ENCODE measurements at places on chromosomes 11 and 22.

DNA sequence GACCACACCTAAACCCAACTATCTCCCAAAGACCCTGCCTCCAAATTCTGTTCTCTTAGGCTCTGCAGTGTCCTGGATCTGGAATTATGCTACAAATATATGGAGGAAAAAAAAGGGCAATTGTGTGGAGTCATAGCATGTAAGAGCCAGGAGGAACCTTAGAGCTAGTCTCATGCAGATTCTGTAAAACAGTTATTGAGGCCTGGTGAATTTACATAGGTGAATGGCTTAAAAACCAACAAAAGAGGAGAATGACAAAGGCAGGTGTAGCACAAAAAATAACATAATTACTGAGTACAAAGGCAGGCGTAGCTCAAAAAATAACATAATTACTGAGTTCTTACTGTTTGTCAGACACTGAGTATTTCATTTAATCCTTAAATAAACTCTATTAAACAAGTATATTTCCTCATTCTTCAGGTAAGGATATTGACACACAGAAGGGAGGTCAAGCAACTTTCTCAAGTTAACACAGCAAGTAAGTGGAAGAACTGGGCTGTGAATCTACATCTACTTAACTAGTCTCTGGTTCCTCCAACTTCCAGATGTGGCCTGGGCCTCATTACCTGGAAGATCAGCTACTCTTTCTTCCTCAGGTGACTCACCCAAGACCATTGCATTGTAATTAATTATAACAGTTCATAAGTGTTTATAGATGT lies 938.9 kb upstream of the TENM4 start:
- no peak for DNase-seq

- DNase-seq, result no peak
These were observed 356.5 kb downstream of the INSC start for GRCh38 chr11:15471048-15471894.

- no peak for DNase-seq
These were observed 12.8 kb downstream of the DKK3 start for GRCh38 chr11:11995601-11996000.

DNA sequence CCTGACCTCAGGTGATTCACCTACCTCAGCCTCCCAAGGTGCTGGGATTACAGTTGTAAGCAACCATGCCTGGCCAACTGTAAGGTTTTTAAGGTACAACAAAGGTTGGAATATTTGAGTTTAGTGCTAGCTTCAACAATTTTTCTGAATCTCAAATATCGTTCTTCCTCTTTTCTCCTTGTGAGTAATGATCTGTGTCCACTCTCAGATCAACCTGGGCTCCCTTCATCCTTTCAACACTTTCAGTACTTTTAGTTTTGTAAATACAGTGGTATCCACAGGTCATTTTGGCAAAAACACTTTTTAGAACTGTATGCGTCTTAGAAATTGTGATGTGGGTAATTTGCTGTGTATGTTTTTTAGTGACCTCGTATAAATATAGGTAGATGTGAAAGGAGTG lies 7.9 kb downstream of the PACS1 start:
- DNase-seq, result no peak

DNA sequence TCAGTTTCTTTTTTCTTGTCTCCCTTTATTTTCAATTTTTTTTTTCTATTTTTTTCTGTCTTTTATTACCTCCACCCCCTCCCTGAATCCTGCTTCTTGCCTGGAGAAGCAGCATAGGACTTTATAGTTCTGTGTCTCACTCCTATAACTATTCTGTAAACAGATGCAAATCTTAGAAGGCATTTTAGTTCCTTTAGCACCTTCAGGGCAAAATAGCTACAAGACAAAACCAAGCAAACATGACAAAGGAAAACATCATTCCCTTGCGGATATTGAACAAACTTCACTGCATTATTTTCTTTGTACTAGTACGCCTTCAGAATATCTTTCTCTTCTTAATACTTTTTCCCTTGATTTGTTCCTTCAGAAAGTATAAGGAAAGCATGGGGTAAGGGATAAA lies 446.2 kb upstream of the CHORDC1 start:
- DNase-seq, result no peak

DNA sequence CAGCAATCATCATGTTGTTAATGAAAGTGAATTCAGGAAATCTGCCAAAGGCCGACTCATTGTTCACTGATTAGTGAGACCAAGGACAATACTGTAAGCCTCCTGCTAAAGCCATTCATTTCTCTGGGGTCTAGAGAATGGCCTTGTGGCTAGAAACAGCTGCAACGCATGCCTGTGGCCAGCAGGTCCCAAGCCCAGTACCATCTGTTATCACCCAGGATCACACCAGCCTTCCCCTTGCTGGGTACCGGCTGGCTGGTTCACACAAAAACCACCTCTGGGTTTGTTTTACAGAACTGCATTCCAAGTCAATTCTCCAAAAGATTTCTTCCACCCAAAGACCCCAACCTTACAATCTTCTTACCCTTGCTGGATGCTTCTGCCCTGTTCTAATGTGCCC lies 1.1 kb downstream of the PLAAT5 start:
- peak; percentile 88 for DNase-seq

DNA sequence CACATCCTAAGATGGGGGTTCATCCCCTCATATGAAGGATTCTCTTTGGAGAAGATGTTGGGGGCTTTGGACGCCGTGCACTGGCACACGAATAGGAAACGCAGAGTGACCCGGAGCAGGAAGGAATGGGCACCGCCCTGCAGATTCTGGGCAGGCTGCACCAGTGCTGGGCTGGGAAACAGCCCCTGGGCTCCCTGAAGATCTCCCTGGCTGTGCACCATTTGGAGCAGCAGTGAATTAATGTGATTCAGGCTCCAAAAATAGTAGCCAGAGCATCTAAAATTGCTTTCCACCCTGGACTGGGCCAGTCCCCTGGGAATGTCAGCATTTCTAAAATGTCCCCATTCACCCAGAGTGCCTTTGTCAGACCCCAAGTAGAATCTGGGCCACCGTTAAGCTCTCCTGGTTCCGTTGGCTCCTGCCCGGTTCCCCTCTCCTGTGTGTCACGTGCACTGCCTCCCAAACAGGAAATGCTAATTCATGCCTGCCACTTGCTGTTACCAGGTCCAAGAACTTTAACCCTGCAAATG lies 18.6 kb downstream of the IRAG1 start:
- no peak for DNase-seq

DNA sequence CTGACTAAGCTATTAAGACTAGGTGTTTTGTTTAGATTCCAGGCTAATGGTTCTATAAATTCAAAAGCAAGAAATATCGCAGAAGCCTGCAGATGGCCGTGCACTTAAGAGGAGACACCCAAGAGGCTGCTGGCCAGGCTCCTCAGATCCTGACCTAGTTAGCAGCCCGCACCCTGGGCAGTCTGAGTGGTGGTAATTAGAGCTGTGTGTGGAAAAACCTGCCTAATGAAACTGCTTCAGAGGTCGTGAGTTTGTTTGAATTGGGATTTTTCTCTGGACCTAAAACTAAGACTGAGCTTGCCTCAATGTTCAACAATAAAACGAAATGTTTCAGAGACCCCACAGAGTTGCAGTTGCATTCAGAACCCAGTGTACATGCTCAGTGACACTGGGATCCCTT lies 627.7 kb downstream of the OPCML start:
- no peak for DNase-seq

- peak; percentile 68 for DNase-seq
These were observed 179.4 kb downstream of the CADM1 start for GRCh38 chr11:115324581-115325432.

DNA sequence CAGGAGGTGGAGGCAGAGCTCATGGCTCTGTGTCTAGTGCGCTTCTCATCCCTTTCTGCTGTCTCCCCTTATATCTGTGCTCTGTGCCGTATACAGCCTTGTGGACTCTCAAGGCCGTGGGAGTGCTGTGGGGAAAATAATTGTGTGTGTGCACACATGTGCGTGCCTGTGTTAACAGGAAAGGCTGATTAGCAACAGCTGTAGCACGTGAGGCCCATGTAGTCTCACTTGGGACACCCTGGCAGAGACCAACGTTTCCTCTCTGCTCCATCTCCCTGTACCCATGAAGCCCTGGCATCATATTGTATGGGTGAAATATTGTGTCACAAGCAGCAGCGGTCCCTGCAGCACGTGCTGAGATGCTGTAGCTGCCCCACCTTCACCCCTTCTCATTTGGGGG lies 109.3 kb downstream of the LRRC32 start:
- DNase-seq, result no peak

GRCh38 chr22:48427731-48428211 lies 1399.9 kb downstream of the BRD1 start:
- DNase-seq, result no peak

GRCh38 chr22:37187891-37188761 lies at the start of gene C1QTNF6:
C1QTNF6 (minus strand) TSS chr22:37188247; CDS start chr22:37188213, 34 bp downstream.
- DNase-seq, result no peak

- no peak for DNase-seq
These were observed 18.8 kb upstream of the RBX1 start for GRCh38 chr22:40932396-40932795.

- no peak for DNase-seq
These were observed 252.9 kb downstream of the ETS1 start for GRCh38 chr11:128334311-128335044.

GRCh38 chr11:110828086-110828485 lies 115.8 kb upstream of the ARHGAP20 start:
- no peak for DNase-seq

- no peak for DNase-seq
These were observed 30.2 kb upstream of the HMGXB4 start for GRCh38 chr22:35226958-35227647.

DNA sequence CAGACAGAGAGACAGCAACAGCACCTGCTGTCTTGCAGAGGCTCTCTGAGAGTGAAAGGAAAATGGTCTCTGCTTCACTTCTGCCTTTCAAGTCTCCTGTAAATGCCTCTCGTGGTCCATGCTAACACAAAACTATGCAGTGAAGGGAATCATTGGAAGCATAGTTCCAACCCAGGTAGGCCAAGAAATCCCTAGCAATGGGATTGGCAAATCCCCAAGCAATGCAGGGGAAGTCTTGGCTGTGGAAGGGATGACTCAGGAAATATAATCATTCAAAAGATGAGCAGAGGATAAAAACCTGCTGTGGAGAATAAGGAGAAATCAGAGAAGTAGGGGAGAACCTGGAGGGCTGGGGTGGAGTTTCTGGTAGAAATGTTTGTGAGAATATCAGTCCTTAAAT lies 216.1 kb upstream of the ZBED5 start:
- no peak for DNase-seq

- DNase-seq, result no peak
These were observed 8.2 kb upstream of the MICAL3 start for GRCh38 chr22:18032455-18033101.

DNA sequence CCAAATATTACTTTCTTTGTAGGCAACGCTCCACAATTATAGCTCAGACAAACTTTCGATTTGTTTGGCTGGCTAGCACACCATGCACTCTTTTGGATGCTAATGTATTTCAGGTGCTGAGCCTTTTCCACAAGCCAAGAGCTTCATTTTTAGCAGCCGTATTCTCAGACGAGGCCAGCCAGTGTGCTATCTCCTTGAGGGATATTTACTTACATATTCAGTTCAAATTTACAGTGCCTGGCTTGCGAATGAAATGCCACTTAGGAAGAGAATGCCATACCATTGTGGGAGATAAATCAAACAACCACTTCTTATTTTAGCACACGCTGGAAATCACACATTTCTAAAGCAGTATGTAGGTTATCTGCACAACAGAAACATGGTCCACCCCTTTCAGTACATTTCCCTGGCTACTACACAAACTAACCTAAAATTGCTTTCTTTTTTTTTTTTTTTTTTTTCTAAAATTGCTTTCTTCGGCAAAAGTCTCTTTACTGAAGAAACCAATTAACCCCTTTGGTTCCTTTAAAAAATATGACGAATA lies 236.9 kb downstream of the CADM1 start:
- DNase-seq, result no peak

- no peak for DNase-seq
These were observed 54.4 kb downstream of the ALX4 start for GRCh38 chr11:44255406-44256071.

DNA sequence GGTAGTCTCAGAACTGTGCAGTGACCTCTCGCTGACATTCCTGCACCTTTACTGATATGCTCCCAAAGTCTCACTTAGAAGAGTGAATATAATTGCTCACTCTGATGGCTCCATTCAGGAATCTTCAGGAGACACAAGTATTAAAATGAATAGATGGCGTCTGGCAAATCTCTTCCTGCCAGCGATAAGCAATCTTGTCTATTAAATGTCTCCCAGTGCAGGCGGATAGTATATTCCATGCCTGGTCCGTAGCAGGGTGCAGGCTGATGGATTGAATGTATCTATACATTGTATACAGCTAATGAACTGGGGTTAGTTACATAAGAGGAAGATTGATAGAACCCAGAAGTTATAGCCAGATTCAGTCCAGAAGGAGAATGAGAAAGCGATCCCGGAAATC lies 575.3 kb downstream of the NTM start:
- DNase-seq, result no peak

GRCh38 chr11:108927791-108928545 lies 263.1 kb downstream of the DDX10 start:
- no peak for DNase-seq

DNA sequence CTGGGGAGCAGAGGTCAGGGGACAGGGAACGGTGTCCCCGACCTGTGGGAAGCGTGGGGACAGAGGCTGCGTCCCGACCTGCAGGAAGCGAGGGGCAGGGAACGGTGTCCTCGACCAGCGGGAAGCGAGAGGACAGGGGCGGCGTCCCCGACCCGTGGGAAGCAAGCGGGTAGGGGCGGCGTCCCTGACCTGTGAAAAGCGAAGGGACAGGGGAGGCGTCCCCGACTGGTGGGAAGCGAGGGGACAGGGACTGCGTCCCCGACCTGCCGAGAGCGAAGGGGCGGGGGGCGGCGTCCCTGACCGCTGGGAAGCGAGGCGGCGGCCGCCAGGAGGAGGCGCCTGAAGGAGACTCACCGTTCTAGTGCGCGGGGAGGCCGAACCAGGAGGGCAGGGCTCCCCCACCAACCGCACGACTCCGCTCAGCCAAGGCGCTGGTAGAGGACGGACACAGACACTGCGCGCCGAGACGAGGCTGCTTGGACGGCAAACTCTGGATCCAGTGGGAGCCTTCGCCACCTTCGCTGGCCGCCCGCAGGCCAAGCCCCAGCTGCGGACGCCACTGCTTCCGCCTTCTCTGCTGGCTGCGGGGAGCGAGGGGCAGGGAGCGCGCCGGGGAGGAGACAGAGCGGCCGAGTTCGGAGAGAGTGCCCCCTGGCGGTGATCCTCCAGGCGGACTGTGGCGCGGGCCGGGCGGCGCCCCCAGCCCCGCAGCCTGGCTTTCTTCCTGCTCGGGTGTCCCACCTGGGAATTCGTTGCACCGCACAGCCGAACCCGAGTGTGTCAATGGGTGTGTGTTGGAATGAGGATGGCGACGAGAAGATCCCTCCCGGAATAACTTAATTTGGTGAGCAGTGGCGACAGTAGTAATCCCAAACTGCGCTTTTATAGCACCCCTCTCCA lies at the start of gene TRAF6:
TRAF6 (minus strand) TSS at position 579 of the 900 bp plus-strand sequence. CDS start 8,757 bp downstream, outside the sequence.
- DNase-seq, result peak; percentile 64

GRCh38 chr11:62914416-62914815 lies 6.7 kb downstream of the CHRM1 start:
- DNase-seq, result no peak
